C1 segment of cervical spinal cord (tissue), 14 donors: ENCODE measurements at places on chromosomes 12 and 14.

- no peak for DNase-seq
Measured at GRCh38 chr12:54175200-54175963, 13.4 kb downstream of the SMUG1 start.

DNA sequence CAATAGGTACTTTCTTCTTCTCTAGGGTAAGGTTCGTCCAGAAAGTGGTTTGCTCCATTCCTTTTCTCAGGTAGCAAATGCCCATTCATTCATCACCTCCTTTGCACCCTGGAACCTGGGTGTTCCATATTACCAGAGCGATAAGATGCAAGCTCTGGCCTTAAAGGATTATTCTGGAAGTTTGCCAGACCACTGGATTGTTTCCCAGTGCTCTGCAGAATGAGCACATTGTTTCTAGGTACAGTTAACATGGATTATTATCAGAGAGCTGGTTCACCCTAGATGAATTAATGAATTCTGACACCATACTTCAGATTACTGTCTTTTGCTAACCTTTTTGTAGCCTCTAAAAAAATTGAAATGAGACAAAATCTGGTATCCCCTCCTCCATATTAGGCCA is 170.9 kb upstream of the BMP4 start:
- DNase-seq, result no peak

DNA sequence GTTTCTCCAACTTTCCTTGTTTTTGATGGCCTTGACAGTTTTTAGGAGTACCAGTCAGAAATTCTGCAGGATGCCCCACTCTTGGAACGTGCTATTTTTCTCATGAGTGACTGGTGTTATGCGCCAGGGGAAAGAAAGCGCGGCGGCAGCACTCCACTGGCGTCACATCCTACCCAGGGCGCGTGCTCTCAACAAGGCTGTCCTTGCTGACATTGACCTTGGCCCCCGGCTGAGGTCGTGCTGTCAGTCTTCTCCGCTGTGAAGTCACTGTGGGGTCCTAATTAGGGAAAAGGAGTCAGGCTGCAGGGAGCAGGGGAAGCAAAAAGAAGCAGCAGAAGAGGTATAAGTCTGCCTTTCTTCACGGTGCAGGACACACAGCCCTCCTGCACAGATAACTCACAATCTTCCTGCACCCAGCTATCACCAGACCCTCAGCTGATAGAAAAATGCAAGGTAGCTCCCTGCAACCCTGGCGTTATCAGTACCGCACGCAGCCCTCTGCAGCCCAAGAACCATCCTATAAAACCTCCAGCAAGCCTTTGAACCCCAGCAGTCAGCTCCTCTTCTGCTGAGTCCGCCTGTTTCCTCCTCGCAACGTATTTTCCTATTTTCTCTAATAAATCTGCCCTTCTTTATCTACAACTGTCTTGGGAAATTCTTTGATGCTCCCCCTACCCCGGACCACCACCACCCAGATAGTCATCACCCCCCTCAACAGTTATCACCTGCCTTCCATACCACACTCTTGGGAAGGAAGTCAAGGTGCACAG is 48.0 kb upstream of the C14orf180 start:
- no peak for DNase-seq

DNA sequence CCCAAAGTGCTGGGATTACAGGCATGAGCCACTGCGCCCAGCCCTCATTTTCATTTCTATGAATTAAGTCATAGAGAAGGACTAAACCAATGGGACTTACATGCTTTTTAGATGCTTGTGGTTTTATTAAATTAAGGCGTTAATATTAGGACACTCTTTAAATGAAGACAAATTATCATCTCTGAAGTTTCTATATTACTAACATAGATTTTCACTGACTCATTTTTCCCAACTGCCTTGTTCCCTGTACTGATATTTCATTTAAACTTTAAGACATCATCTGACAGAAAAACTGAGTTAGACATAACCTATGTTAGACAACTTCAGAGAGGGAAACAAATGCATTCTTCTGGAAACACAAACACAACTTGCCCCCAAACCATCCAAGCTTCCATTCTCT is 99.8 kb downstream of the BTG1 start:
- DNase-seq, result no peak

DNA sequence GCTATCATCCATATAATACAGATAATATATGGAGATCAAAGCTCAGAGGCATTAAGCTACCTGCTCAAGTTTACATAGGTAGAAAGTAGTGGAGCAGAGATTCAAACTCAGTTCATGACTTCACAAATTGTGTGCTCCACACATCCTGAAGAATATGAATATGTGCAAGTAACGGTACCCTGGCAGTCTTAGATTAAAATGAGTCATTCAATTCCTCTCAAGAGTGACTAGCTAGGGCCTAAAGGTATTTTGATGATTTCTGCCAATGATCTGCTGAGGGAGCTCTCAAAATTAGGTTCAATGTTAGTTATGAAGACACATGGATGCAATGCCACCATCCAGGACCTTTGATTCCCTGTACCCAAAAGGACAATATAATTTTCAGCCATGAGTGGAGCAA is 58.9 kb downstream of the GRIP1 start:
- DNase-seq, result no peak

- DNase-seq, result no peak
Measured at GRCh38 chr12:123519141-123520001, 14.1 kb downstream of the RILPL1 start.

DNA sequence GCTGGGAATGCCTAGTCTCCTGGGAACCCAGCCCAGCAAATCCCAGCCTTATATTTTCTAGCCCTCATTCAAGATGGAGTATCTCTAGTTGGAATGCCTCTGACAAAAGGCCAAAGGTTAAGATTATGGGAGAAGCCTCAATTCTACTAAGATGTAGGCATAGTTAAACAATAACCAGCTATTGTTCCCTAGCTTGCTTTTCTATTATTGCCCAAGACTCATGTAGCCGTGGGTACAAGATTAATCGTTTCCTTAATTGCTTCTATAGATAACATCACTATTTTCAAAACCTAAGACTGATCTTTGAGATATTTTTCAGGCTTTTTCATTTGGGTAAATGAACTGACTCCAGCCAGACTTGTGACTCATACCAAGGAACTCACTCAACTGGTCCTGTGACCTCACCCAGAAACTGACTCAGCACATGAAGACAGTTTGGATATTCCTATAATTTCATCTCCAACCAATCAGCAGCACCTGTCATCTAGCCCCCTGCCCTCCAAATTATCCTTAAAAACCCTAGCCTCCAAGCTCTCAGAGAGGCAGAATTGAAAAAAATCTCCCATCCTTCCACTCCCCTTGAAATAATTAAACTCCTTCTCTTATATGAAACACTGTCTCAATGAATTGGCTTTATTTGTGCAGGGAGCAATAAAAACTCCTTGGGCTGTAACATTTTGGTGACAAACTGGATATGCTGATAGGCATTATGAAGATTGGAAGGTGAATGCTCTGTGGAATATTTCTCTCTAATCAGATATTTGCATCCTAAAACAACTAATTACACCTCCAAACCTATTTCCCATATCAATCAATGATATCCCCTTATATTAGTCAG is 589.0 kb downstream of the C12orf50 start:
- DNase-seq, result no peak

- DNase-seq, result no peak
Measured at GRCh38 chr12:11830307-11830801, 180.9 kb downstream of the ETV6 start.

GRCh38 chr12:104506676-104507401 is 50.1 kb downstream of the CHST11 start:
- peak; percentile 18 for DNase-seq

DNA sequence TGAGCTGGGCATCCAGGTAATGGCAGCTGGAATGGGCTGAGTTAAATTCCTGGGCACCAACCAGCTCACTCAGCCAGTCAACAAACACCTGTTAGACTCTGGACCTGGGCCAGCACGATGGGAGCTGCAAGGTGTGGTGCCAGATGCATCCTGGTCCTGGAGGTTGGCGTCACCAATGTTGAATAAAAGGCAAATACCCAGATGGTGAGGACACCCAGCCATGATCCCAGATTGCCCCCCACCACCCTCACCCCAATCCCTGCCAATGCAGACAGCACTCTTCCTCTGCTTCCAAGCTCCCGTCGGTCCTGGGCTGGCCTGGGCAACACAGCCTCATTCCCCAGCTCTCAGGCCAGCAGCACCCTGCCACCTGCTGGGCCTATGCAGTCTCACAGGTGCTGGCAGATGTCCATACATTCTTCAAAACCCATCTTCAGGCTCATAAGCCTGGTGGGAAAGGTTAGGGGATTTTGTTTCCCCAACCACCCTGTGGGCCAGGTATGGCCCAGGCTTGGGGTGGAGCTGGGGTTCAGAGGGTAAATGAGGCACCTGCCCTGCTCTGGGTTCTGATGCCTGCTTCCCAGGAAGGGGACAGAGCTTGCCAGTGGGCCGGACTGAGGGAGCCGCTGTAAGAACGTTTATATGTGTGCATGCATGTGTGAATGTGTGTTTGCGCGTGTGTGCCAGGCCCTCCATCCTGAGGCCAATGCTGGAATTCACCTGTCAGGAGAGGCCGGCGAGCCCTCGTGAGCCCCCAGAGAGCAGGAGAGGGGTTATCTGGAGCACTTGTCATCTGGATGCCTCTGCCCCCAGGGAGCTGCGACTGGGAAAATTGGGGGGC is 58.0 kb downstream of the LGMN start:
- no peak for DNase-seq

GRCh38 chr14:66043921-66044320 is 442.2 kb upstream of the CCDC196 start:
- DNase-seq, result no peak

- no peak for DNase-seq
Measured at GRCh38 chr14:103714063-103714724, 1.1 kb downstream of the XRCC3 start.

- no peak for DNase-seq
Measured at GRCh38 chr14:42353315-42353714, 746.6 kb downstream of the LRFN5 start.

GRCh38 chr12:57029457-57029856 is 13.1 kb upstream of the TAC3 start:
- no peak for DNase-seq

GRCh38 chr12:23742574-23742973 is 206.9 kb downstream of the SOX5 start:
- no peak for DNase-seq

- DNase-seq, result no peak
Measured at GRCh38 chr12:120116441-120116791, at the start of gene RAB35. Gene RAB35, minus strand, starts transcription at chr12:120116753. Its CDS starts 103 bp downstream, at chr12:120116650.

DNA sequence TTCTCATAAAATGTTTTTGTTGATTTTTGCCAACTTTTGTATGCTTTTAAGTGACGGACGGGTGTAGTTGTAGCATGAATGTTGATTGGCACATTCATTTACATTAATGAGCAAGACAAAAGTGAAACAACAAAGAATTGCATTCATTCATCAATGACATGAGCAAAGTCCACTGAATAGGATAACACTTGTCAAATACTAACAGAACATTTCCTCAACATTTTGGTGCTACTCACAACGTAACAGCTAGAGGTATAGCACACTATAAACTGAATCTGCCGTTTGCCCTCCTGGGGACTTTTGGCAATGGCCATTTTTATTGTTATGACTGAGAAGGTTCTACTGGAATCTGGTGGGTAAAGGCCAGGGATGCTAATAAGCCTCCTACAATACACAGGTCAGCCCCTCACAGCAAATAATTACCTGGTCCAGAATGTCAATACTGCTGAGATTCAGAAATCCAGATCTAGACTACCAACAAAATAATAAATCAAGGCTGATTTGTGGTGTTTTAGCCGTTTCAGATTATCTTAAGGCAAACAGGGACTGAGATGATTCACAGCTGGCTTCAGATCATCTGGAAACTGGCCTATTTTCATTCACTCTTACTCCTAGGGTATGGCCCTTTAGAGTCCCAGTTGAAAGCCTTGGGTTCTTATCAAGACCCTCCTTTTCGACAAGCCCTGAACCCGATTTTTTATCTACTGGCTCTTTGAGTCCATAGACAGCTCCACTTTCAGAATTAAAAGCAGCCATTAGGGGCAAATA is 22.5 kb upstream of the CDKN3 start:
- no peak for DNase-seq

DNA sequence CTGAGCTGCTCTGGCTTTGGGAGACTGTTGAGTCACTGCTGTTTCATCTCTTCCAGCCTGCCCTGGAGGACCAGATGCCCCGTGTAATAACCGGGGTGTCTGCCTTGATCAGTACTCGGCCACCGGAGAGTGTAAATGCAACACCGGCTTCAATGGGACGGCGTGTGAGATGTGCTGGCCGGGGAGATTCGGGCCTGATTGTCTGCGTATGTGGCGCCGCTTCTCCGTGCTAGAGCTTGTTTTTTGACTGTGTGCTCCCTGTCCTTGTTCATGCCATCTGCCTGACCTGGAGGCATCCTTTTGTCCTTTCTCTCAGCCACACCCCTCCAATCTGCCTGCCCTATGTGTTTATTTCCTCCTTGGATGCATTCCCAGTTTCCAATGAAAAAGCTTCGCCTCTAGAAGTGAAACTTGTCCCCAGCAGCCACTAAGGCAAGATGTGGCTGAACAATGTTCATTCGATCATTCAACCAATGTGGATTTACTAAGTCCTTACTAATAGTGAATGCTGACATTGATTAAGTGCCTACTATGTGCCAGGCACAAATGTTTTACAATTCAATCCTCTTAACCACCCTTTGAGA is 98.6 kb downstream of the NT5DC3 start:
- DNase-seq, result no peak

- no peak for DNase-seq
Measured at GRCh38 chr12:128513831-128514230, 246.9 kb downstream of the TMEM132C start.

DNA sequence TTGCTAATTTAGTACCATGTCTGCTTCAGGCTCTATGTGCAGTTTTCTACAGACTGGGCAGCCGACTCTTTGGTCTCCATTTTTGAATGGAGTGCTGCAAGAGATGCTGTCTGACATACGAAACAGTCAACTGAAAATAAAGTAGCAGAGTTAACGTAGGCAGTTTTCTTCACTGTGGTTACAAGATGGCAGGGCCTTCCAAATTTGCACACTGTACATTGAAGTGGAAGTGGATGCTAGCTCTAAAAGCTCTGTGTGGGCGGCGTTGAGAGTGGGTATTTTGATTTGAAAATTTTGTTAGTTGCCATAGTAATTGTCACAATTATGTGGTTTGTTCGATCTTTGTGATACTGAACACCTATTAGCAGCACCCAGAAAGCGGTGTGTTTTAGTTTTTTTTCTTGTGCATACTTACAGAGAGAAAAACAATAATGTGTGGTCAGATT is 154.9 kb upstream of the ATP2B1 start:
- DNase-seq, result no peak

- no peak for DNase-seq
Measured at GRCh38 chr14:89359477-89360222, 57.4 kb downstream of the FOXN3 start.
